ENCODE measurements at places on chromosomes 2 and 18. TPM values are rescaled to one million over a fixed set of nuclear protein-coding genes. Genes with fewer than 3 reads are reported as not detected.

CACNB4 gene
- 0.83 TPM for total RNA-seq

IL18RAP gene
- total RNA-seq = 0.33 TPM

GAREM1 gene
- 7.1 TPM for total RNA-seq

COL4A4 gene
- 2.1 TPM for total RNA-seq

CCDC68 gene
- 23.4 TPM for total RNA-seq

GDF7 gene
- total RNA-seq = 0.48 TPM

NPPC gene
- 0.68 TPM for total RNA-seq

SERPINB10 gene
- not detected for total RNA-seq

MPP4 gene
- 0.36 TPM for total RNA-seq

ZSWIM2 gene
- not detected for total RNA-seq

RAD51AP2 gene
- 0.18 TPM for total RNA-seq

- peak; percentile 30 for DNase-seq
Measured at GRCh38 chr2:207227062-207227748, 61.5 kb upstream of the KLF7 start.

DNA sequence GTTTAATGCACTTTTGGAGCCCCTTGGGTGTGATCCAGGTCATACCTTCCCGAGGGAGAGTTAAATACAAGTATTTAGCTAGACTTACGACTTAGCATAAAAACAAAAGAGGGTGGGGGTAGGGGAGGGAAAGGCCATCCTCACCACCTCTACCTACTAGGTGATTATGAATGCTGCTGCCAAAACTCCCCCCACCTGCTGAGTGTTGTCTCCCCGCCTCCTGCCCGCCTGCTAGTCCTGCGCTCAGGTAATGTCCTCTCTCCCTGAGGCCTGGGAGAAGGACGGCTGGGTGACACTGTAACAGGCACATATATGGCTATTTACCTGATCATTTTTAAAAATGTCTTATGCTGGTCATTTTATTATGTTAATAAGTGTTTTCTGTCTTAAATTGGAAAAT lies 3.0 kb upstream of the NCKAP5 start:
- no peak for DNase-seq

- no peak for DNase-seq
Measured at GRCh38 chr2:36912695-36913094, 53.6 kb downstream of the STRN start.

DNA sequence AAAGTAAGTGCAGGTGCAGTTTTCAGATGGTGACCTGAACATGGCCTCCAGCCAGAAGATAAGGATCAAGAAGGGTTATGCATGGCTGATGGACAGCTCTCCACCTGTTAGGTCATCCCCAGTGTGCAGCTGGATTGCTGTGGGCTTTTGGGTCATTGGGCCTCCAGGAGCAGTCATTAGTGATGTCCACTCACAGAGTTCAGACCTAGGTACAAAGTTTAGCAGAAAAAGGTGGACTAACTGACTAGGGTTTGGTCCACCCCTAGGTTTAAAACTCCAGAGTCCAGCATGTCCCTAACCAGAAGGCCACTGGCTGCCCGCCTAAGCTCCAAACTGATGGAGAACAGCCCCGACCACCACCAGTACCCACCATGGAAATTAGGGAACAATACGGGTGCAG lies 18.3 kb upstream of the SULT1C2 start:
- no peak for DNase-seq

- DNase-seq = no peak
Measured at GRCh38 chr2:241041589-241042158, 43.3 kb downstream of the SNED1 start.

DNA sequence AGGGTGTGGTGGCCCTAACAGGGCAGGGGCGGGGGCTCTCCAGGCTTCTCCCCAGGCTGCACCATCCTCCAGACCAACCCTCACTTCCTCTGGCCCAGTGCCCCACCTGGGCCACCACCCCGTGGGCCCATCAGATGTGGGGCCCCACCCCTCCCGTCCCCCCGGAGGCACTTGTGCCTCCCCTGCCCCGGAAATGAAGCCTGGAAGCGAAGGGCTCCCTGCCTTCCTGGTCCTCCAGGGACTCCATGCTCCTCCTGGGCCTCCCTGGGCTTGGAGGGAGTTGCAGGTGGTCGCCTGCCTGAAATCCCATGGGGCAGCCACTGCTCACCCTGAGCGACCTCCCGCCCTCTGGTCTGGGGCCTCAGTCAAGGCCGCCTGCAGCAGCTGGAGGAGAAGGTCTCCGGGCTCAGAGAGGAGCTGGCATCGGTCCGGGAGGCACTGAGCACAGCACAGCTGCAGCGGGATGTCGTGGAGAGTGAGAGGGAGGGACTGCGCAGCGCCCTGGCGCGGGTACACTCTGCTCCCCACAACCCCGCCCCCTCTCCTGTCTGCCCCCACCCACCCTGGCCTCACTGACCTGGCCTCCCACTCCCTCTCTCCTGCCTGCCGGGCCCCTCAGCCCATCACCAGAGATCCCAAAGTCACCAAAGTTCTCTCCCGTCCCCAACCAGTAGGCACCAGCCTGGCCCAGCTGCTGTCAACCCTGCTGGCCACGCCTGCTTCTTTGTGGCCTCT lies 28.0 kb downstream of the CROCC2 start:
- DNase-seq = peak; percentile 36

DNA sequence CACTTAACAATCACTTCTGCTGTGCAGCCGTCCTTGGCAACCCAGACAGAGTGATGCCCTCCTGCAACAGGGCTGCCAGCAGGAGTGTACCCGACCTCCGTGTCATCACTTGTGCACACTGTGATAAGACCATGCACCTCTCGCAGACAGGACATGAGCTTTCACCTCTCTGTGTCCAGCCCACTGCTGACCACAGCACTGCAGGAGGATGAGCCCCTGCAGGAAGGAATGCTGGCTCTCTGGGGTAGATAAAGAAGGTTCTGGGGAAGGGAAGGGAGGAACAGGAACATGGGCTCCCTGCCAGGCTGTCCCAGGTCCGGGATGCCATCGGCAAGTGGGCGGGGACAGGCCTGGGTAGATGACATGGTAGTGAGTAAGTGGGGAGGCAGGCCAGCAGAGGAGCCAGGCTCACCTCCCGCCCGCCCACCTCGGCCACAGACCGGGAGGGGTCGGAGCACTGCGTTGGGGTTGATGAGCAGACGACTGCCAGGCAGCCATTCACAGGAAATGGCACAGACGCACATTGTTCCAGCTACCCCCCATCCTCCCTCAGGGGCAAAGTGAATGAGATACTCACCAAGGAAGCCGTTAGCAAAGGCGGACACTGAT lies 18.6 kb upstream of the COL6A3 start:
- DNase-seq = no peak

DNA sequence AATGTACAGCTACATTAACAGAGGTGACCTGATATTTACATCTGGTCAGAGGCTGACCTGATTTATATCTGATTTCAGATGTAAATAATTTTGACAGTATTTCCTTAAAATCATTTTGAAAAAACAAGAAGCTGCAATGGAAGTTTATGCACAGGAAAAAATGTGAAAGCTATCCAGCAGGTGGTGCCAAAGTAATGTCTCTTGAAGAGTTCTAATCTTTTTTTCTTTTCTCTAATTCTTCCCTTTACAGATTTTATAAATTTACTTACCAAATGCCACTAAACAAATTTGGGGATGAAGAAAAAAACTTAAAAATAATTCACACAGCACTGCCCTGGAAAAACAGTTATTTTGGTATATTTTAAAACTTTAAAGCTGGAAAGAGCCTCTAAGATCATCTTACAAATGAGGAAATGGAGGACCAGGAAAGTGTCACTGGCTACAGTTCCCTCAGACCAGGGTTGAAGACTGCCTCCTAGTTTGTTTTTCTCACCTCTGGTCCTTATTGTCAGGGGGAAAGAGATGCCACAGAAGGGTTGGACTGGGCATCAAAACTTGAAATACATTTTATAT lies 16.4 kb upstream of the FBLN7 start:
- no peak for DNase-seq

GRCh38 chr2:80300954-80301353 lies 3.6 kb downstream of the LRRTM1 start:
- DNase-seq = no peak

- no peak for DNase-seq
Measured at GRCh38 chr18:62505669-62506494, 16.9 kb upstream of the ZCCHC2 start.

GRCh38 chr2:235044501-235045271 lies 92.9 kb downstream of the SH3BP4 start:
- DNase-seq = no peak

GRCh38 chr2:4053769-4054493 lies 350.6 kb downstream of the DCDC2C start:
- DNase-seq = no peak

- peak; percentile 51 for DNase-seq
Measured at GRCh38 chr18:23131693-23132319, 3.5 kb upstream of the CABLES1 start.

- DNase-seq = no peak
Measured at GRCh38 chr18:77015169-77015568, 117.4 kb downstream of the MBP start.

- DNase-seq = no peak
Measured at GRCh38 chr2:70957798-70958197, 20.6 kb upstream of the ANKRD53 start.

DNA sequence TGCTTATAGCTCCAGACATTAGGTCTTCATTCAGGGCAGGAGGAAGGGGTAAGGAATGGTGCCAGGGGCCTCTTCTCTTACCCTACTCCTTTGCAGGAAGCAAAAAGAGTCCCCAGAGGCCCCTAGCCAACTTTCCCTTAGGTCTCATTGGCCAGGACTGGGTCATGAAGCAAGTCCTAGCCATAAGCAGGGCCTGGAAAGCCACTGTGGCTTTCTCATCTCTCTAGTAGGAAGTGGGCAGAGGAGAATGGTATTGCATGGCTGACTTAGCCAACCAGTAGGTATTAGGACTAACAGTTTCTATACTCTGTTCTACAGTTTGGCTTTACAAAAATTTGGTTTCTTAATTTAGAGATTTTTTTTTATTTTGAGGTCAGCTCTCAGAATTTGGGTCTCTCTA lies 4.8 kb downstream of the FAM228A start:
- DNase-seq = no peak

DNA sequence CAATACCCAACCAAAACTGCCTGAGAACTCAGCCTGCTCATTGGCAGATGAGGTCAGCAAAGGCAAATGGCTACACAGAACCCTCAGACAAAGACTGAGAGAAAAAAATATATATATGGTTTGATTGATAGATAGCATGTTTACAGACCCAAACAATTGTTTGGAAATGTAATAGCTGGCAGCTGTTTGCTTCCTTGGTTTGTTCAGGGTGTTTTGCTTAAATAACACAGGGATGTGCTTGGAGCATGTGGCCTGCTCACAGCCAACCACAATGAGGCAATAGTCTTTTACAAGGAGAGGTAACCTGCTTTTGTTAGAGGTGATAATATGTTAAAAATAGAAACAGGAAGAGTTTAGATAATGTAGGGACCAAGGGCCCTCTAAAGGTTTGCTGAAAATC lies 84.5 kb downstream of the PDK1 start:
- DNase-seq = no peak

DNA sequence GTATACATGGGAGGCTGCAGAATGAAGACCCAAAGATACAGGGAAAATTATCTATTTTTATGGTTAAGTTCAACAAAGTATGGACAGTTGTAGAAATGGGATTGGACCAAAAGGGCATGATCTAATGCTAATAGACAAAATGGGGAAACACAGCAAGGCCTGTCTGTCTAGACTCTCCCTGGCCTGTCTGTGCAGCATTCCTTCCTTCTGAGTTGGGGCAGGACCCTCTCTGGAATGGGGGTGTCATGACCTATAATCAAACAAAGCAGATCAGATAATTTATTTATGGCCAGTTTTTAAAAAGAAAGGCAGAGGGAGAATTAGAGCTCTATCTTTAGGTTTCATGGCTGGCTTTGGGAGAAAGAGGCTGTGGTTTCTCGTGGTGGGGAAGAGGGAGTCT lies 104.4 kb downstream of the CTIF start:
- no peak for DNase-seq

- DNase-seq = no peak
Measured at GRCh38 chr2:237596520-237597195, 6.1 kb upstream of the RAB17 start.

All from ovary (tissue), 10 donors.